ENCODE measurements at places on chromosomes 12 and 14.

DNA sequence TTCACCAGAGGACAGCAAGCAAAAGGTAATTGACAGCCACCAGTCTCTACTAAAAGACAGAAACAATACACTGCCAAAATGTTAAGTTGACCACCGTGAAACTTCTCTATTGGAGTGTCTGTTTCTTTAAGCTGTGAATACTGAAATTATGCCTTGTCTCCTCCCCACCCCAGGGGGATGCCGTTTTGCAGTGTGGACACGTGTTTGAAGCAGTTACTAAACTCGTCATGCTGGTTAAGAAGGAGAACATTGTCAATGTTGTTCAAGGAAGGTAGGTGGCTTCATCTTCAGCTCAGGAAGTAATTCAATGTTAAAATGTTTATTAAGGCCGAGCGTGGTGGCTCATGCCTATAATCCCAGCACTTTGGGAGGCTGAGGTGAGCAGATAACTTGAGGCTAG lies 32.8 kb downstream of the KCTD10 start:
- DNase-seq, result no peak

DNA sequence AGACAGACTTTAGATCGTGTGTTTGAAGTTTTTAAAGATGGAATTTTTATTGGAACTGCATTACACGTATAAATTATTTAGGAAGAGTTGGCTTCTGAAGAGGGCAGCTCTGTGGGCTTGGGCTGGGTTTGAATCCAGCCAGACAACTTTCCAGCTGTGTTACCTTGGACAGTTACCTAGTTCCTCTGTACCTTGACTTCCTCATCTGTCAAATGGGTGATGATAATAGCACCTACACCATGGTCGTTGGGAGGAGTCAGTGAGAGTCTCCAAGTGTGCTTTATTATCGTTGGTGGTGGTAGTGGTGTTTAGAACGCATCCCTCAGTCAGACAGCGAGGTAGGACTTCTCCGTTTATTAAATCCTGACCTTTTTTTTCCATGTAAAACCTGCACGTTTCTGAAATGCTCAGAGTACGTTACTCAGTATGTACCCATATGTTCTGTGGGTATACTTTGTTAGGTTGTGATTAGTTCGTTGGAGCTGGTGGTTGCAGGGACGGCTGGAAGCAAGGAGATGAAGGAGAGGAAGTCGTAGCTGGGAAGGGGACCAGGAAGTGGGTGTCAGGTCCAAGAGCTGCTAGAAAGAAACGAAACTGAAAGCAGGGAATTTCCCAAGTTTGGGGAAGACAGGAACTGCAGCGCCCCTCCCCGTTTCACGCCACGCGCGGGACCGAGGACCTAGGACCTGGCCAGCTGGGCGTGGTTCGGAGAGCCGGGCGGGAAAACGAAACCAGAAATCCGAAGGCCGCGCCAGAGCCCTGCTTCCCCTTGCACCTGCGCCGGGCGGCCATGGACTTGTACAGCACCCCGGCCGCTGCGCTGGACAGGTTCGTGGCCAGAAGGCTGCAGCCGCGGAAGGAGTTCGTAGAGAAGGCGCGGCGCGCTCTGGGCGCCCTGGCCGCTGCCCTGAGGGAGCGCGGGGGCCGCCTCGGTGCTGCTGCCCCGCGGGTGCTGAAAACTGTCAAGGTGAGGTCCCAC lies at the start of gene OAS3:
TSS of gene OAS3 (plus strand) at position 734 of the 979 bp plus-strand sequence. CDS start at position 791, 57 bp downstream.
- DNase-seq, result peak; percentile 31

DNA sequence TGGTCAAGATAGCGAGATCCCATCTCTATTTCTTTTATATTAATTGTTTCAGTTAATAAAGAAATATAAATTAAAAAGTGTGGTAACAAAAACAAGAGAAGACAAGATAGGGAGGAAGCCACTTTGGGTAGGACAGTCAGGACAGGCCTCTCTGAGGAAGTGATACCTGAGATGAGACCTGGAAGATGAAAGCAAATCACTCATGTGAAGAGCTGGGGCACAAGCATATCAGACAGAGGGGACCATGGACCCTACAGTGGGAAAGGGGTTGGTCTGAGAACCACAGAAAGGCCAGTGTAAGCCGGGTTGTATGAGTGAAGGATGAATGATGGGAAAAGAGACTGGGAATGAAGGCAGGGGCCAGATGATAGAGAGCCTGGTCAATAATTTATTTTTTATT lies 1.8 kb upstream of the MED6 start:
- DNase-seq, result no peak

DNA sequence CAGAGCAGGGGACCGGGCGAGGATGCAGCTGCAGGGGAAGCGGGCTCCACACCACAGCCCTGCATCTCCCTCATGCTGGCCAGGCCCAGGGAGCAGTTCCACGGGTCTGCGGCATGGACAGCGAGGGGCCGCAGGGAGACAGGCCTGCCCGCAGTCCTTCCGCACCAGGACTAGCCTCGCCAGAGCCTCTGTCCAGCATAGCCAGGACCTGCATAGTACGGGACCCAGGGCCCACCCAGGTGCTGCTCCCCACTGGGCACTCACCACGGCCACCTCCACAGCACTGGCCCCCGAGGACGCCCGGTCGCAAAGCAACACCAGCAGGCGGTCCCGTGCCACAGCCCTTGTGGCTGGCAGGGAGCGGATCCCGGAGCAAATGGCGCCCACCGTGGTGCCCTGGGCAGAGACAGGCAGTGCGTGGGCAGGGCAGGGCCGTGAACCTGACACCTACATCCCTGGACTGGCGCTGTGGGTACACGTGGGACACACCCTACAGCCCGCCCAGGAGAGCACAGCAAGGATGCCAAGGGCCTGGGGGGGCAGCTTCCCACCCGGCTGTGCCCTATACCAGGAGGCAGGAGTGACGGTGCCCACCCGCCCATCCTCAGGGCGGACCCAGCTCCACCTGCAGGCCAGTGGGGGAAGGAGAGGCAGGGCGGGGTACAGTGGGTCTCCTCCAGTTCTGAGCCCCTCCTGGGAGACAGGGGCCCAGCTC lies 23.8 kb downstream of the JAG2 start:
- DNase-seq, result no peak

GRCh38 chr12:89468648-89469326 lies 55.8 kb downstream of the GALNT4 start:
- no peak for DNase-seq

DNA sequence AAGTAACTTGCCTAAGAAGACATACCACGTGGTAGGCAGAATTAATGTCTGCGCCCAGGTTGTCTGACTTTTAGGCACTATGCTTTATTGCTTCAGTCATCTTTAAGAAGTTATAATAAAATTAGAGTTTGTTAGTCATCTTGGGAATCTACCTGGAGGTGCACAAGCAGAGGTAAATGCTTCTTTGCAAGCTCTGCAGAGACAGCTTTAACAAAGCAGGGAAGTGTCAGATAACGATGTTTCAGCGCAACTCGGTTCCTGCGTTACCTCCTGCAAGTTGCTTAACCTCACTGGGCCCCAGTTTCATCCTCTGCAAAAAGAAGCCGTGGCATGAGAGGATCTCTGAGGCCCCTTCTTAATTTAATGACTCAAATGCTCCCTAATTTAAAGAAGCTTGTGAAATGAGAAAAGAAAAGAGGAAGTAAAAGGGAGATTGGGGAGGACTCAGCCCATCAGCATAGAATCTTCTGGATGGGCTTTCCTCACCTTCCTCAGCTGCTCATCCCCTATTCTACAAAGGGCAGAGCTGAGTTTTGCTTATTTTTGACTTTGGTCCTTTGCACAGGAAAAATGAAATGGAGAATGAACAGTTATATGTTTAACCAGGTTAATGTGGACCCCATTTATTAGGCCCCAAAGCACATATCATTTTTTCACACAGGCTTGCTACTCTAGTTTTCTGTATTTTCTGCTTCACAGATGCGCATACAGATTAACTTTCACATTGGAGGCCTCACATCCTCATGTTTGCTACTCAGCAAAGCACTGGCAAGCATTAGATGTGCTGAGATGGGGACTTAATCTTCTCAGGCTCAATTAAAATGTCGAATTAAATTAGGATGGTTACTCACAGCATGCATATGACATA lies 5.1 kb downstream of the ARHGDIB start:
- no peak for DNase-seq

DNA sequence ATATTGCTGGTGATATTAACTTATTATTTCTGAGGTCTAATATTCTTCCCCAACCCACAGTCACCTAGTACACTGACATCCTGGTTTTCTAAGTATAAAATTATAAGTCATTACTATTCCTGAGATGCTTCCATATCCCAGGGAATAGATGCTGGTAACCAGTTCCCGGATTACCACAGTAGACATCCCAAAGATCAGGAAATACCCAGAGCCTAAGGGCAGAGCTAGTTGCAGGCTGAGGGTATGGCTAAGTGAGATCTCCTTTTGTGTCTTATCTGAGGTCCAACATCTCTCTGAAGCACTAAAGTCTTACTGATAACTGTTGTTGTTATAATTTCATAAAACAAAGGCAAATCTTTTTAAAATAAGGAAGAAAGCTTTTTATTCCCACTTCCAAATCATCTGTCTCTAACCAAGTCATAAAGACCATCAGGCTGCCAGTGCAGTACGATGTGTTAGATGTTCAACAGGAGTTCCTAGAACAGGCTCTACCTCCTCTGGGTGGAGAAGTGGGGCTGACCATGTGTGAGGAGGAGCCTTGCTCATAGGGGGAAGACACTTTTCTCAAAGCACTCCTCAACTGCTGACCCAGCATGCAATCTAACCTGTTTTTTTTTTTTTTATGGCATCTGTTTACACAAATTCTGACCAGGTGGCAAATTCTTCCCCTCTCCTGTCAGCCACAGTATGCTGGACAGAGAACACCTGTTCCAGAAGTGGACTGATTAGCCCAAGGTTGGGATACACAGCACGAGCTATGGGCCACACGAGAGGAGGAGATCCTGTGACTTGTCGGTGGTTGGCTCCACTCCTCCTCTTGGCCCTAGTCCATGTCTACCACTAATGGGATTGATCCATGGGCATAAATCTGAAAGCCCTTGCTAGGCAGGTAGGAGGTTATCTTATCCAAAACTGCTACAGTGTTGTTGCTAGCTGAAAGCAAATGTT lies 16.1 kb upstream of the GRIP1 start:
- DNase-seq, result no peak

Measured in stimulated activated CD8-positive, alpha-beta memory T cell treated with anti-CD3 and anti-CD28 coated beads, Interleukin-4, amount 100 ng/mL, for 1 hour (primary cell).